ENCODE measurements at places on chromosomes 5 and 9. TPM values are rescaled to one million over a fixed set of nuclear protein-coding genes. Genes with fewer than 3 reads are reported as not detected.

The ACOT12 gene
- not detected for total RNA-seq

The TNFSF15 gene
- total RNA-seq: 1.8 TPM

The PLPP1 gene
- total RNA-seq: 141 TPM

The FGD3 gene
- 7.1 TPM for total RNA-seq

The MYORG gene
- total RNA-seq: 25.2 TPM

The TAF11L13 gene
- not detected for total RNA-seq

The PDE8B gene
- 8.9 TPM for total RNA-seq

The AIF1L gene
- 19.1 TPM for total RNA-seq

The ADCY2 gene
- total RNA-seq: 41.3 TPM

The CCL21 gene
- 49.3 TPM for total RNA-seq

The BAAT gene
- 0.41 TPM for total RNA-seq

The GLIPR2 gene
- 49.3 TPM for total RNA-seq

The SH3RF2 gene
- 14.3 TPM for total RNA-seq

The NR2F1-AS1 gene
- 16.7 TPM for total RNA-seq

All from tongue (tissue), 3 donors.